ENCODE measurements at places on chromosomes 6 and 20. TPM values are rescaled to one million over a fixed set of nuclear protein-coding genes. Genes with fewer than 3 reads are reported as not detected.
A peak's percentile ranks its signal among the peaks of the same experiment; 100 is the strongest.

- peak; percentile 92 for DNase-seq
These were observed 108.7 kb downstream of the NCOA3 start for GRCh38 chr20:47610247-47610944.

GRCh38 chr6:126807876-126808275, 310.6 kb upstream of the RSPO3 start:
- no peak for DNase-seq

Gene SPATS1
- total RNA-seq = not detected

Gene BFSP1
- total RNA-seq = 1.9 TPM

Measured in IMR-90 (cell line).